NCI-H2029 treated with DMSO at 0.1 percent for 48 hours (cell line): ENCODE measurements at places on chromosomes 7 and 10.

- no peak for DNase-seq
Measured at GRCh38 chr10:54905578-54906192, 104.7 kb upstream of the PCDH15 start.

DNA sequence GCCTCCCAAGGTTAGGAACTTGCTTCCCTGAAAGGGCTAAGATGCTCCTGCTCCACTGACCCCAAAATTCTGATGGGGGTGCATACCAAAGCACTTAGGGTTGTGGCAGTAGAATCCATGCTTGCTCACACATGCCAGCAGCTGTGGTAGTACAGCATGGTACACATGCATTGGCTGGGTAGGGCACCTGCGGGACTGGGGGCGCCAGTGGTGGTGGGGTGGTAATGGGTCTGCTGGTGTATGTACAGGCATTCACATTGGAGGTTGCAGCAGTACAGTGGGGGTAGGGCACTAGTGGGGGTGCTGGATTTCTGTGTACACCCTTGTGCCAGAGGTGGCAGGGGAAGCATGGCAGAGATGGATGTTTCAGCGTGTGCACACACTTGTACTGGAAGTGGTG lies 72.3 kb upstream of the TAS2R16 start:
- no peak for DNase-seq

- no peak for DNase-seq
Measured at GRCh38 chr7:50676740-50677637, 105.7 kb downstream of the GRB10 start.

DNA sequence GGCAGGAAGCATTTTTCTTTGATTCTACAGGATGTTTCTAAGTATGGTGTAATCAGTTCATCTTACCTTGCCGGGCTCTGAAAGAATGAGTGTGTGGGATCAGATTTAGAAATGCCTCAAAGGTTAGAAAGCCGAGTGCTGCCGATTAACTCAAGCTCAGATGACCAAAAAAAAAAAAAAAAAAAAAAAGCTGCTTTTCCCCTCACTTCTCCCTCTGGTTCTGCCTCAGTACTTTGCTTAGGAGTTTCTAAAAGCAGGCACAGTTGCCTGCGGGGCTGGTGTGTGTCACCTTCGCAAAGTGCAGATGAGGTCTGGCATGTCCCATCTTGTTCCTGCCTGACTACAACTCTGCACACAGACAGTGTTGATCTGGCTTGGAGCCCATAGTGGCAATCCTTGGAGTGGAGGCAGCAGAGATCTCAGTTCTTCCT lies 47.0 kb downstream of the KIAA1217 start:
- DNase-seq, result no peak
